ENCODE measurements at places on chromosomes 13 and 19.

- no peak for DNase-seq
Observed at GRCh38 chr19:31664997-31665396, 315.8 kb upstream of the TSHZ3 start.

- no peak for DNase-seq
Observed at GRCh38 chr13:27353166-27353583, 71.2 kb upstream of the GTF3A start.

DNA sequence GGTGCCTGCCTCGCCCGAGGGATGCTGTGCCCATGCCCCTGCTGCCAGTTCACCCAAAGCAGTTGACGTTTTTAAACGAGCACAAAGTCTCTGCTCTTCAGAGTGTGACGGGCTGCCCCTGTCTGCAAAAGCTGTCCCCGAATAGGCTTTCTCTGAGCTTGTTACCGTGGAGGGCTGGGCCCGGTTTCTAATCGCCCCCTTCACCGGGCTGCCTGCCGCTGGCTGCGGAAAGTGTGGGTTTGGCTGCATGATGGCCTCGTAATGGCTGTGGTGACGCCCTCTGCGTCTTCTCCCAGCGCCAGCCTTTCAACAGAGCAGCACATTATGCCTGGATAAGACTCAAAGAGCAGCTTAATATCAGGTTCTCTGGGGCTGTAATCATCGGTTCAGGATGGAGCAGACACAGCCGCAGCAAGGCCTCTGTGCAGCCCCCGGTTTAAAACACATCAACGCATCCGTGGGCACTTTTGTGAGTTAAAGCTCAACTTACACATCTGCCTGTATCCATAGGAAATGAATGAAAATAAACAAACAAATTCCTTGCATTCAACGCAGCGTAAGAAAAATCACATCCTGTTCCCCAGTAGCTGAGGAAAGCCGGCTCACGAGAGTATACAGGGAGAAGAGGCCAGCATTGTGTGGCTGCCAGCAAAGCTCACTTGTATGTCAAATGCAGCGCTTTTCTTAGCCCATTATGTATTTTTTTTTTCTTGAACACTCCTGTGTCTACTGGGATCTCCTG lies 166.4 kb upstream of the SOX1 start:
- DNase-seq, result no peak

GRCh38 chr13:110425444-110425780 lies 118.3 kb downstream of the COL4A2 start:
- DNase-seq, result no peak

DNA sequence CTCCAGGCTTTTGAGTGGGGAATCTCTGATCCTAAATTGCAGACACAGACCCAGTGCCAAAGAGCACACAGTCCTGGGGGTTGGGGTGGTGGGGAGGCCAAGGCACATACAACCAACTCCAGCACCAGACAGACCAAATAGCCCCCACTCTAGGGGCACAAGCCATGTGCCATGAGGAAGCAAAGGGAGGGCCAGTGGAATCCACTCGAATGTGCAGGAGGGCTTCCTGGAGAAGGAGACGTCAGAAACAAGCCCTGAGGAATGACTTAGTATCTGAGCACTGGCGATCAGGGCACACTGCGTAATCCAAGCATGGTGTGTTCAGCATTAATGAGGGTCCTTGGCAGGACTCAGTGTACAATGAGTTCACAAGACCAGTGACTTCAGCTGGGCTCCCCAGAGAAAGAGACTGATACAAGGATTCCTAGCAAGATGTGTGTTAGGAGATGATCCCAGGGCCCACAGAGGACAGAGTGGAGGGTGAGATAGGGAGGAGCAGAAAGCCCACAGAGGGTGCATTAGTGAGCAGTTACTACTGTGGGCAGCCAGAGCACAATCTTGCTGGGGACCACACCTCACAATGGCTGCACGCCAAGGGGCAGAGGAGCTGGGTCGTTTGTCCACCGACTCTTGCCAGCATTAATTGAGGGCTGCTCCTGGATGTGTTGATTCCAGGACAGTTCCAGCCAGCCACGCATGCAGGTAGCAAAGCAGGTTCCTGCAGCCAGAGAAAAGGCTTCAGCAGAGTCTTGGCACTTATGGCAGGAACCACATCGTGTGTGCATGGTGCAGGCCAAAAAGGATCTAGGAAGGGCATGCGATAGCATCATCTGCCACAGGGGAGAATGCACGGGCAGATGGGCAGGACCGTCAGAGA lies 152.6 kb upstream of the VSTM2B start:
- DNase-seq, result no peak
